GM20000 (cell line): ENCODE measurements at places on chromosomes 16 and 17.

DNA sequence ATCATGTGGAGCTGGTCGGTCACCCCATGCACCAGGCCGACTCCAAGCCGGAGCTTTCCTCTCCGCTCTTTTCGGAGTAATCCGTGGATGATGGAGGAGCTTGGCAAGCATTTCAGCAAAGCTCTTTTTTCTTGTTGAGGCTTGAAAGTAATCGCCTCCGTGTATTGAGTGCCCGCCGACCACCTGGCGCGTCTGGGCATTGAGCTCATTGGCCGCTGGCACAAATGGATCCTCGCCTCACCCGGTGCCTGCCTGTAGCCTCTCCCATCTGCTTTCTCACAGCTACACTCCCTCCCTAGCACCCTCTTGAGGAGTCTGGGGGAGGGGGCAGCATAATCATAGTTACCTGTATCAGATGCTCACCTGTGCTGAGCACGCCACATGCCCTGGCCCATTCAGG lies 148.9 kb downstream of the CMIP start:
- DNase-seq, result no peak

- DNase-seq, result peak; percentile 84
Measured at GRCh38 chr16:3149630-3150345, 15.0 kb downstream of the ZNF213 start.

DNA sequence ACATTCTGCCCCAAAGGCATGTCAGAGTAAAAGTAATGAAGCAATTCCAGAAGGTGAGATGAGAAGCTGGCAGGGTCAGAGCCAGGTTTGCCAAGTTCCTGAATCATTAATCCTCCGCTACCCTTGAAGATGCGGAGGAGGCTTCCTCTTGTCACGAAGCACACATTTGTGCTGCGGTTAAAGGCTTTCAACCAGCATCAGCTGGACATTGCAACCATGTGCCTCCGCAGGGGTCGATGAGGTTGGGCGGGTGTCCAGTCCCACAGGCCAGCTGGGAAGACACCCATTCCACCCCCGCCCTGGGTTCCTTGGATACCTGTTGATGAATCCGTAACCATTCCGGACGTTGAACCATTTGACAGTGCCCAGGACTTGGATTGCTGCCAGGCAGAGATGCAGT lies 1.3 kb downstream of the YBX2 start:
- peak; percentile 28 for DNase-seq

DNA sequence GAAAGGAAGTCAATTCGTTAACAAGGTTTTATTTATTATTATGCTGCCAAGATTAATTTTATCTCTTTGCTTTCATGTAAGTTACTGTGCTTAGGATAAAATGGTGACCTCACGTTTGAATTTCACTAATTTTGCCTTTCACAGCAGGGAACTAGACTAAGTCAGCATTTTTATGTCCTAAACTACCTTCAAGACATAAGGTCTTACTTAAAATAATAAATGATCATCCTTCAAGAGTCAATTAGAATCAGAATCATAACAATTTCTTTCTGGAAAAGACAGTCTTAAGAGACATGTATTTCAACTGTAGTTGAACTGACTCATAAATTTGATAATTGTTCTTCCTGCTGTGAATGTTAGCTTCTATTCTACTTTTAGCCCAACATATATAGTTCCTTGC lies 893.8 kb downstream of the KCNJ2 start:
- DNase-seq, result no peak

DNA sequence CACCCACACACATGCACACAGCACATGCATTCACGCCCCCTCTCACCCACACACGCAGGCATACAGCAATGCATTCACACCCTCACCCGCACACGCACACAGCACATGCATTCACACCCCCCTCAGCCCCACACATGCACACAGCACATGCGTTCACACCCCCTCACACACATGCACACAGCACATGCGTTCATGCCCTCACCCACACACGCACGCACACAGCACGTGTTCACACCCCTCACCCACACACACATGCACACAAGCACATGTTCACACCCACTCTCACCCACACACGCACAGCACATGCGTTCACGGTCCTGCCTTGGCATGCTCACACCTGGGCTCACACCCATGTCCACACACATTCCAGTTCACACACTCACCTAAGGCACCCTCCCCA lies 64.2 kb downstream of the ENGASE start:
- DNase-seq, result no peak

DNA sequence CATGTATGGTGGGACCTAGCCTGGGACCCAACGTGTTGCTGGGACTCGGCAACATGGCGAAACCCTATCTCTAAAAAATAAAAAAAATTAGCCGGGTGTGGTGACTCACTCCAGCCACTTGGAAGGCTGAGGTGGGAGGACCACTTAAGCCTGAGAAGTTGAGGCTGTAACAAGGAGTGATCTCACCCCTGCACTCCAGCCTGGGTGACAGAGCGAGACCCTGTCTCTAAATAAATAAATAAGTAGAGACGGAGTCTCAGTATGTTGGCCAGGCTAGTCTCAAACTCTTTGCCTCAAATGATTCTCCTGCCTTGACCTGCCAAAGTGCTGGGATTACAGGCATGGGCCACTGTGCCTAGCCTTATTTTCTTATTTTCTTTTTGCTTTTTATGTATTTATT lies 10.1 kb upstream of the CNP start:
- no peak for DNase-seq

GRCh38 chr16:55330781-55331647 lies 7.0 kb downstream of the IRX6 start:
- no peak for DNase-seq

DNA sequence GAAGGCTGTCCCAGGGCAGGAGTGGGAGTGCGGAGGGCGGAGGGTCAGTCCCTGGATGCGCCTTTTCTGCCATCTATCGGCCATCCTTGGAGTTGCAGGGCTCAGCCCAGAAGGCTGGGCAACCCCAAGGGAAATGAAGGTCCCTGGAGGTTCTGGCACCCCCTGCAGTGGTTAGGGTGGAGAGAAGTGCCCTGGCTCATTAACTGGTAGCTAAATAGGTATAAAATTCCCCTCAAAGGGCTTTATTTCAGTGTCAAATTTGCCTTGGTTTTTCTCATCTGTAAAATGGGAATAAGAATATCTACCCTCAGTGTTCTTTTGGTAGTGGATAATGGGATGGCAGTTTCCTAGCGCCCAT lies 22.4 kb downstream of the C17orf75 start:
- DNase-seq, result peak; percentile 86

DNA sequence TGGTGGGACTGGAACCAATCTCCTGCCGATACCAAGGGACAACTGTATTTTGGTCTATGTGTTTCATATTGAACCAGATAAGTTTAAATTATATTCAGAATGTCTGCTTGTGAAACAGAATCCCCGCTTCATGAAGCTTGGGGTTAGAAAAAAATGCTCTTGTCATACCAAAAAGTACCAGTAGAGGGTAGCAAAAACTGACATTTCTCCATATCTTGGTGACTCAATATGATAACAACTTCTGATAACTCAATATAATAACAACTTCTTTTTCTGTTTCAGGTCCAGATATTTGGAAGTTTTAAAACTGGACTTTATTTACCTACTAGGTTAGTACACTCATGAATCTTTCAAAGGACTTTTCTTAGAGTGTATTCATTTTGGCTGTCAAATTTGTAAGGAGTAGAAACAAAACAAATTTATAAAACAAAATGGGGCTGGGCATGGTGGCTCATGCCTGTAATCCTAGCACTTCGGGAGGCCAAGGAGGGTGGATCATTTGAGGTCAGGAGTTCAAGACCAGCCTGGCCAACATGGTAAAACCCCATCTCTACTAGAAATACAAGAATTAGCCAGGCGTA lies 52.3 kb upstream of the ADCY7 start:
- peak; percentile 47 for DNase-seq

DNA sequence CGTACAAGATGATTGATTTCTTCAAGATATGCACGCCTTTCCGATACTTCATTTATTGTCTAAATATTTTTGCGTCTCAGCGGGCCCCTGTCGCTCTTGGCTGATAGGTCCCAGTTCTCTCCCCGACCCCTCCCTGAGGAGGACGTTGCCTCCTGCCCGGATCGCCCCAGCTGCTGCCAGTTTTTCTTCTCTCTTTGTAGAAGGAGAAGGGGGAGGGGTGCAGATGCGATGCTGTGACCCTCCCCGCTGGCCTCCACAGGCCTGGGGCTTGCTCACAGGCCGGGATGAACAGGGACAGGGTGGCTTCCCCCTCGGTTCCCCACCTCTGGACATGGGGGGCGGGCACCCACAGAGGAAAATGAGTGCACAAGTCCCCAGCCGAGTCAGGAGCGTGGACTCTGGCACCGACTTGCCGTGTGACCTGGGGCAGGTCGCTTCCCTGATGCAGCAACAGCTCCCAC lies 53.6 kb upstream of the ZC3H18 start:
- no peak for DNase-seq

DNA sequence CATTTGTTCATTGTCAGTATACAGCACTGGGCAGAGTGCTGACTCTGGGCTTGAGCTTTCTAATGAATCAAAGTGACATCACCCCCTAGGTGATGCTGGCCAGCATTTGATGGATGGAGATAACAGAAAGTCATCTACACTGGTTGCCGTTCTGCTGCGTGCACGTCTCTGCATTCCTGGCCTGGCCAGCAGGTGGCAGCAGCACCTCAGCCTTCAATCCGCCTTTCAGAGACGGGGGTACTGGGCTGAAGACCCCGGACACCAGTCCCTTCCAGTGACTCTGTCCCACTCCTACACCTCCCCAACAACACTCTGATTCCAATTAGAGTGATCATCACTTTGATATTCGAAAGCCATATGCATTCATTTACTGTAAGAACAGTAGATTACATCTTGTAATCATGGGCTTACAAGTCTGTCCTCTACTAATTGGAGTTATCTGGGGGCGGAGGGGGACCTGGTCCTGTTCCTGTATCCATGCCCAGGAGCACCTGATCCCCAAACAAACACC lies 6.0 kb downstream of the CPSF4L start:
- peak; percentile 73 for DNase-seq

GRCh38 chr17:78423961-78424675 lies 45.7 kb downstream of the PGS1 start:
- no peak for DNase-seq

GRCh38 chr16:626787-627453 lies 3.9 kb upstream of the WFIKKN1 start:
- no peak for DNase-seq

DNA sequence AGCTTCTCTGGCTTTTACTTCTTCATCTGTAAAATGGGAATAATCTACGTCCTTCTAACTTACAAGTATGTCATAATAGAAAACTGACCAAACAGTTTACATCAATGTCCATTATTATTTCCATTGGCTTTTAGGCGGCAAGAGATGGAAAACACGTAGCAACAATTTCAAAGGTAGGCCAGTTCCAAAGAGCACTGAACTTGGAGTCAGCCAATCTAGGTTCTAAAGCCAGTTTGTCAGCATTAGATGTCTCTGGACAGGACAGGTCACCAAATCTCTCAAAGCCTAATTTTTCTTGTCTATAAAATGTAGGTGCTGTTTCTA lies 17.6 kb downstream of the HLF start:
- no peak for DNase-seq

DNA sequence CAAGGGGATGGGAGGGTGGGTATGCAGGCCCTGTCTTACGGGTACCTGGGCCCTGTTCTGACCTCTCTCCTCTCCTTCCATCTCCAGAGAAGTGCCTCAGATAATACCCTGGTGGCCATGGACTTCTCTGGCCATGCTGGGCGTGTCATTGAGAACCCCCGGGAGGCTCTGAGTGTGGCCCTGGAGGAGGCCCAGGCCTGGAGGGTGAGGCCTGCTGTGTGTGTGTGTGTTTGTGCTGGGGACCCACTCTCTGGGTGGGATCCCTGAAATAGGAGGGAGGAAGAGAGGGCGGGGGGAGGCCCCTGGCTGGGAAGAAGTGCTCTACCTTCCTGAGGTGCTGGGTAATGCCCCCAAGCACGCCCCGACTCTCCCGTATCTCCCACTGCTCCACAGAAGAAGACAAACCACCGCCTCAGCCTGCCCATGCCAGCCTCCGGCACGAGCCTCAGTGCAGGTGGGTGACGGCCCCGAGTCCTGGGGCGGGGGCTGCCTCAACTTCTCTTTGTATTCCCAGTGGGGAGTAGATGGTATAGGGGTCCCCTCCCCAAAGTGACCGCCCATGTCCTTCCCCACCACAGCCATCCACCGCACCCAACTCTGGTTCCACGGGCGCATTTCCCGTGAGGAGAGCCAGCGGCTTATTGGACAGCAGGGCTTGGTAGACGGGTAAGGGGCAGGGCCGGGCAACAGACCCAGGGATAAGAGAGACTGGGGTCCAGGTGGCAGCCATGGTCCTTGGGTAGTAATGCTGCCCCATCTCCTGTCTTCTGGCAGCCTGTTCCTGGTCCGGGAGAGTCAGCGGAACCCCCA lies 7.8 kb downstream of the GRB7 start:
- DNase-seq, result no peak

GRCh38 chr16:51129105-51129504 lies 22.0 kb downstream of the SALL1 start:
- DNase-seq, result no peak

DNA sequence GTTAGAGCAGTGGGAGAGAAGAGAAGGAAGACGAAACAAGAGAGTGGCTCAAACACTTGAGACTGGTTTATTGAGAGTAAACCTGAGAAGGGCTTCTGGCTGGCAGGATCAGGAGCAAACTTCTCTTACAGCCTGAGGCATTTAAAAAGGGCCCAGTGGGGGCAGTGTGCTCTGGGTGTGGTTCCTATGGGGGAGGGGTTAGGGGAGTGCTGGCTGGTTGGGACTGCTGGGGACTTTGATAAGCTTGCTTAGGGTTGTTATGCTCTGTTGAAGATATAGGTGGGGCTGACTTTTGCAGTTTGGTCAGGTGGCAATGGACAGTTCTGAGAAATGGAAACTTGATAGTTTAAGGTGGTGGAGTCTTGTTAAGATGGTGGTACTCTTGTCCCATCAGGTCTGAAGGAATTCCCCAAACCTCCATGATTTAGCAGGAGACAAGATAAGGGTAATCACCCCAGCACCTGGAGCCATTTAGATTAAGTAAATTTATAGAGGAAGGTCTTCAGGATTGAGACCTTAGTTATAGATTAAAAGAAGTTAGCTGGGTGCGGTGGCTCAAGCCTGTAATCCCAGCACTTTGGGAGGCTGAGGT lies 79.3 kb downstream of the EMP2 start:
- no peak for DNase-seq

GRCh38 chr17:39863244-39863917 lies 731 bp downstream of the IKZF3 start:
- DNase-seq, result no peak

GRCh38 chr16:1800701-1801100 lies 7.2 kb upstream of the IGFALS start:
- DNase-seq, result no peak

DNA sequence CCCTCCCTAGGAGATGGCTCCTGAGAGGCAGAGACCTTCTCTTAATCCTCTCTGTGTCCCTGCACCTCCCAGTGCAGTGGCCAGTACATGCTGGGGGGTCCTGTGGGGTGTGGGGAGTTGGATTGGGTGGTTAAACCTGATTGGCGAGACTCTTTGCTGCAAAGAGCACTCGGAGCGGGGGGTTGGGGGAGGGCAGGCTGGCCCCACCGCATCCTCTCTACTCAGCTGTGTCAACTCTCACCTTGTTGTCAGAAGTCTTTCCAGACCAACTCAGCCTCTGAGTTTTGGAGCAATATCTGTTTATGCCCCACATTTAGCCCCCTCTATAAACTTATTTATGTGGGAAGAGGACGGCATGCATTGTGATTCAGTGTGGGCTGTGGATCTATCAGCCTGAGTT lies 40.0 kb downstream of the SMARCE1 start:
- DNase-seq, result no peak

- no peak for DNase-seq
Measured at GRCh38 chr16:61957075-61957855, 79.0 kb downstream of the CDH8 start.
